ENCODE measurements at places on chromosomes 7 and 10. TPM values are rescaled to one million over a fixed set of nuclear protein-coding genes. Genes with fewer than 3 reads are reported as not detected.

VAX1 gene
- polyA plus RNA-seq = not detected

DNA sequence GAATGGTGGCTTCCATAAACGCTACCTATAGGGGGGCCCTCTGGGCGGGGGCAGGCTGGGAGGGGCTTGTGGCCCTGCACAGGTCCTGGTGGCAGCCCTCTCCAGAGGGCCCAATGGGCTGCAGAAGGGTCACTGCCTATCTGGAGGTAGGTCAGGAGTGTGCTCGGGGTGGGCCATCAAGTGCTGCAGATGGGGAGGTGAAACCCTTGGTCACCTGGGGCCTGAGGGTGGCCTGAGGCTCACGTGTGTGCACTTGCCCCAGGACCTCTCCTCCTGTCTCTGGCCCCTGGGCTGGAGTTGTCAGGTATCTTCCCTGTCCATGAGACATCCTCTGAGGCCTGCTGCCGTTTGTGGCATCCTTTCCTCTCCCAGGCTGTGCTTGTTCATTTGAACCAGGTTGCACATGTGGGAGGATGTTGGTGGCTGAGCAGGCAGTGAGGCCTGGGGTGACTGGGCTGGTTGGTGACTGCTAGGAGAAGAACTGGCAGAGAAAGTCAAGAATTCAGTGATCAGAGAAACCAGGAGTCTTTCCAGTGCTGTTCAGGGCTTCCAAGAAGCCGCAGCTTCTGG lies 21.1 kb upstream of the SH2D4B start:
- no peak for DNase-seq

DNA sequence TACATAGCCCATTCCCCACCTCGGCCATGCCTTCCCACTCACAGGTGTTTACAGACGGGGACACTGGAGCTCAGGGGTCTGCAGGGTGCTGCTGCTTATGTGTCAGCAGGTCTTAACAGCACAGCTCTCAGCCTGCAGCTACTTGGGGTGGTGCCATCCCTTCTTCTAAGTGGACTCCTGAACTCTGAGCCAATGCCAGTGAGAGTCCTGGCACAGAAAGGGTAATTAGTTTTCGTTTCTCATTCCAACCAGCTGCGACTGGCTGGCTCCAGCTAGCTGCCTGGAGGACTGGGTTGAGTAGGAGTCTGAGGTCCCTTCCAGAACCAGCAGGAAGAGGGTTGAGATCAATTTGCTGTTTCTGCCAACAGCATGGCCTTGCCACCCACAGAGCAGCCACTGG lies 88.3 kb upstream of the AGK start:
- no peak for DNase-seq

GRCh38 chr10:76491216-76491615 lies 1059.8 kb downstream of the LRMDA start:
- DNase-seq = no peak

GRCh38 chr10:44071479-44071878 lies 313.4 kb downstream of the CXCL12 start:
- peak; percentile 73 for DNase-seq

- no peak for DNase-seq
Measured at GRCh38 chr10:106401161-106401560, 763.3 kb downstream of the SORCS1 start.

- DNase-seq = no peak
Measured at GRCh38 chr10:100544950-100545349, 9.2 kb downstream of the HIF1AN start.

NXPH1 gene
- not detected for polyA plus RNA-seq

CPN1 gene
- not detected for polyA plus RNA-seq

- DNase-seq = no peak
Measured at GRCh38 chr7:55248526-55248925, 116.6 kb upstream of the LANCL2 start.

- DNase-seq = no peak
Measured at GRCh38 chr7:142488842-142489241, 231.0 kb upstream of the PRSS58 start.

AMPH gene
- 4.8 TPM for polyA plus RNA-seq

C10orf105 gene
- 0.50 TPM for polyA plus RNA-seq

PARD3 gene
- polyA plus RNA-seq = 40.7 TPM

GRCh38 chr10:44713307-44713706 lies 197.8 kb upstream of the TMEM72 start:
- DNase-seq = no peak

TMEM213 gene
- 0.13 TPM for polyA plus RNA-seq

- peak; percentile 26 for DNase-seq
Measured at GRCh38 chr10:78178940-78179339, 145.3 kb downstream of the RPS24 start.

GRCh38 chr10:85458324-85458723 lies 908.3 kb downstream of the GRID1 start:
- no peak for DNase-seq

AEBP1 gene
- polyA plus RNA-seq = 72.1 TPM

DNA sequence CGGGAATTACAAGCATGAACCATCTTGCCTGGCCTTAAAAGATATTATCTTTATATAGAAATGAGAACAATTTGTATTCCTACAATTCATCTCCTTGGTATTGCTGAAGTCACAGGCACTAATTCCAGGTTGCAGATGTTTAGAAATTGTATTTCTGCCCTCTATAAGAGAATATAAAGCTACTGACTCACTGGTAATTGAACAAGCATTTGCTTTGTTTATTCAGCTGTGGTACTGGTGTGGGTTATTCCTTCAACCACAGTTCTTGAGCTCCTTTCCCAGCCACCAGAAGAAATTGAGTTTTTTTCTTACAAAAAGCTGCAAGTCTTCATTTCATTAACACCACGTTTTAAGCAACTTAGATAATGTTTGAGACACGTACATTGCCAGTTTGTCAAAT lies 29.0 kb upstream of the MPP7 start:
- no peak for DNase-seq

DNA sequence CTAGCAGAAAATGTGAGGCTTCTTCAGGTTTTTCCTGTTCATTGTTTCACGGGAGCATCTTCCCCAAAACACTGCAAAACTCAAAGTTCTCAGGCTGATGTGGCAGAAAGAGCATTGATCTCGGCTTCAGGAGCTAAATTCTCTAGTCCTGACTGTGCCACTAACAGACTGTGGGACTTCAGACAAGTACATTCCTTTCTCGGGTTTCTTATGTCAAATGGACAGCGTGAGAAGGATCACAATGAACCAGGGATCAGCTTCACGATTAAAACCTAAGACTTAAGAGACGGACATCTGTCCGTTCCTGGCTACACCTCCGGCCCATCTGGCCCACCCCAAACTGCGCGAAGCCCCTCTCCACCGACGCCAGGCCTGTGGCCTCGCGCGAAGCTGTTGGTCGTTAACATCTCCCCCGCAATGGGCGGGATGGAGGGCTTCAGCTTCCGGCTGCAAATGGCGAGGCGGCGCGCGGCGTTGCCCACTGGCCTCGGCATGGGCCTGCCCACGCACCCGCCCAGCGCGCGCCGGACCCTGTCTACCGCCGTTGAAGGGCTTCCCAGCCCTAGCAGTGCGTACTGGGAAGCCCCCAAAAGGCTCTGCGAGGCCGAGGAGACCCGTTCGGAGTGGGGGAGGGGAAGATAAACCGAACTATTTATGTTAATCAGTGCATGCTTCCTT lies 549 bp upstream of the DDX50 start:
- DNase-seq = no peak

DNA sequence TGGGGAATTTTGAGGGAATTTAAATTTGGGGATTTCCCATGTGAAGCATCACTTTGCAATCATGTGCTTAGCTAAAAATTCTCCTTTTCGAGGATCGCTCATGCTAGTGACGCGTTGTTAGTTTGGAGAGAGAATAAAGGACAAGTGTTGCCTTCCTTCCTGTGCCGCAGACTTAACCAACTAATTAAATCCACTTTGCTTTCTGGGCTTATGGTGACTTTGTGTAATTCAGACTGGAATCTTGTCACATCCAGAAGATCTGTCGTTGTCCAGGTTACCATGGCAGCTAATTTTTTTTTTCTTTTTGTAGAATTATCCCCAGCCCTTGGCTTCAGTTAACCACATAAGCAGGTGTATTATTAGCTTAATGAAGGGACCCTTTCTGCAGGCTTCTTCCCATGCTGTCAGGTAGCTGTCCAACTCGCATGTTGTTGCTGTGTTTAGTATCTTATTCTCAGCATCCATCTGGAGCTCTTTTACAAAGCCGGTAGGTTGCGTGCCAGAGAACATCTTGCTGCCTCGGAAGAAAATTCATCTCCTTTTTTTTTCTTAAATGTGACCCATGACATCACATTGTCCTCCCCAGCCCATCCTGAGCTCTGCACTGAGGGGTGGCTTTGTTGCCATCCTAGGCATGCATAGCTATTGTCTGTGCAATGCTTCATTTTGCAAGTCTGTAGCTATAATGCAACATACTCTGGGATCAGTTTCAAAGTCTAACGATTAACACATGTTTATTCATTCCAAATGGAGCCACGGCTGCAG lies 47.2 kb upstream of the NRP1 start:
- peak; percentile 78 for DNase-seq

DNA sequence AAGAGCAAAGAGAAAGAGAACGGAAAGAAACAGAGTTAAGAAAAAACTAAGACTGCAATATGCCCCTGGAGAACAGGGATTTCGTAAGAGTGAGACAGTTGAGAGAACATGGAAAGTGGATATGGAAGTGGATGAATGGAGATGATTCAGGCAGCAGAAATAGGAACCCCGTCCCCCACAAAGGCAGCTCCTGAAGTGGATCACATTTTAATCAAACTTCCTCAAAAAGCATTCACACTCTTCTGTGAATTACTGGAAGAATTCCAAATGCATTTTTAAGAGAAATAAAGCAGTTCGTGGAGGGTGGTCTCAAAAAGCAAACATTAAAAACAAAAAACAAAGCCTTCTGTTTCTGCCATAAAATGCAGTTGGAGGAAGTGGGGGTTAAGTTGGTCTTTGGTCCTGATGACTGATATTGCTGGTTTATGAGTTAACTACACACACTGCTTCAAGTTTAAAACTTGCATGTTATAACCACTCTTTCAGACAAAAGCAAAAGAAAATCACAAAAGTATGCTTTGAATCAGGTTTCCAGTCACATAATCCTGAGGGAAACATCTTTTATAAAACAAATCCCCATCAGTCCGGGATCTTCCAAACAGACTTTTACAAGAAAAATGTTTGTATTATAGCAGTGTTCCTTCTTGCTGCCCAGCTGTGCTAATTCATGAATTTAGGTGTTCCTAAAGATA lies 214.3 kb downstream of the FANK1 start:
- peak; percentile 71 for DNase-seq

GRCh38 chr10:97217299-97217698 lies 31.5 kb upstream of the SLIT1 start:
- no peak for DNase-seq

KCND2 gene
- 0.83 TPM for polyA plus RNA-seq

GRCh38 chr10:92492748-92493240 lies 81.1 kb downstream of the IDE start:
- no peak for DNase-seq

DNA sequence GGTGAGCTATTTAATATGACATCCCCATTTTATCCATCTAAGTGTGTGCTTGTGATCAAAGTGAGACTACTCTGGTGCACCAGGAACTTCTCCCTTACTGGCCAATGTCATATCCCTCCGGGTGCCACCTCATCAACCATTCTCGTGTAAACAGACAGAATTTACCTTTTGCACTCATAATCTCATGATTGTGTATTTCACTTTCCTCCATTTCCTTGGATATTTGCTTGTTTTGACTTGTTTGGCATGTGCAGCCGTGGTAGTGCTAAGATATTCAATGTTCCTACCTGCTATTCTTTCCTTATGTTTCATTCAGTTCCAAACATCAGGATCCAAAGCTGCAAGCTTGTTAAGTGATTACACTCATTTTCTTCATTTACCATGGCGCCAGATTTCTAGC lies 280.5 kb upstream of the SP8 start:
- DNase-seq = no peak

DNMBP gene
- polyA plus RNA-seq = 21.1 TPM

GRCh38 chr7:100546129-100546925 lies 7.3 kb downstream of the AGFG2 start:
- DNase-seq = no peak

CPXM2 gene
- 0.97 TPM for polyA plus RNA-seq

CRYGN gene
- polyA plus RNA-seq = 0.22 TPM

DNA sequence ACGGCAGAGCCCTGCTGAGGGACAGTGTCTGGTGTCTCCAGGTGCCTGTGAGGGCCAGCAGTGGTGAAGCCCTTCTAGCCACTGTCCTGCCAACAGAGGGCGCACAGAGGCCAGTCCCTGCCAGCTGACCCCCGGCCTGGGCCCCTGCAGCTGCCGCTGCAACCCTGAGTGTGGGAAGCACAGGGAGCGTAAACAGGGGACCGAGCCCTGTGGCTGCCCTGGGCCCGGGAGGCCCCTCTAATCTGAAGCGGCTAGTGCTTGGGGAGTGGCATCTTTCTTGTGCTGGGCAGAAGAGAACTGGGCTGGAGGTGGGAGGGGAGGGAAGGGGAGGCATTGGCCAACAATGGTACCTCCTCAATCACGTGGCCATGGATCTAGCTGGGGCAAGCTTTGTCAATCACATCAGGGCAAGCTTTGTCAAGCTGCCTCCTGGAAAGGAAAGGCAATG lies 34.6 kb downstream of the TRIM8 start:
- DNase-seq = peak; percentile 51

PLAC9 gene
- polyA plus RNA-seq = 75.9 TPM

GRCh38 chr10:127102176-127102575 lies 94.2 kb downstream of the INSYN2A start:
- DNase-seq = no peak

PRSS37 gene
- polyA plus RNA-seq = 0.28 TPM

DNA sequence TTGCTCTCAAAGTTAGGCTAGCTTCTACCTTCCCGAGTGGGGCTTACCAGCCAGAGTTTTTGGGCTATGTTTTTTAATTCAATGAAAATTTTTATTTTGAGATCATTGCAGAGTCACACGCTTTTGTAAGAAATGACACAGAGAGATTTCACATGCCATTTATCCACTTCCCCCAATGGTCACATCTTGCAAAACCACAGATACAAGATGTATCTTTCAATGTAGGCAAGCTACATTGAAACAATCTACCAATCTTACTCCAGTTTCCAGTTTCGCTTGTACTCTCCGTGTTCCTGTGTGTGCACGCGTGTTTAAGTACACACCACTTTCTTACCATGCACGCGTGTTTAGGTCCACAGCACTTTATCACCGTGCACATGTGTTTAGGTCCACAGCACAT lies 89.4 kb upstream of the LEP start:
- DNase-seq = no peak
